ENCODE measurements at places on chromosomes 13 and 19. TPM values are rescaled to one million over a fixed set of nuclear protein-coding genes. Genes with fewer than 3 reads are reported as not detected.

PSG11 gene
- total RNA-seq, result 0.13 TPM

GRCh38 chr19:29741776-29742175 lies 26.7 kb upstream of the C19orf12 start:
- no peak for DNase-seq

CTXN1 gene
- total RNA-seq, result 2.9 TPM

DNA sequence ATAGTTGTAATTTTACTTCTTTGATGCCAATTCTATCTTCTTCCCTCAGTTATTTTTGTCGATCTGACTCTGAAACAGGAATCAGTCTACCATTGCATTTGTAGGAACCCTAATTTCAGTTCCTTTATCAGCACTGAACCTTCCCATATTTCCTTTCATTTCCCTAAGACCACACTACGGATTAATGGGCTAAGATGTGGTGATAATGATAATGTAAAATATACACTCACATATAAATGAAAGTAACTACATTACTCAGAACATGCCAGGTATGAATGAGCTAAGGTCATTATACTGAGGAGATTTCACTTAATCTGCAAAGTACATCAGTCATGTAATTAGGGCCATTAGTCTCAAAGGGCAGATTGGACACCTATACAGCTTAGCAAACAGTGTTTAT lies 60.2 kb upstream of the RFC3 start:
- no peak for DNase-seq

TPGS1 gene
- 31.9 TPM for total RNA-seq

DNA sequence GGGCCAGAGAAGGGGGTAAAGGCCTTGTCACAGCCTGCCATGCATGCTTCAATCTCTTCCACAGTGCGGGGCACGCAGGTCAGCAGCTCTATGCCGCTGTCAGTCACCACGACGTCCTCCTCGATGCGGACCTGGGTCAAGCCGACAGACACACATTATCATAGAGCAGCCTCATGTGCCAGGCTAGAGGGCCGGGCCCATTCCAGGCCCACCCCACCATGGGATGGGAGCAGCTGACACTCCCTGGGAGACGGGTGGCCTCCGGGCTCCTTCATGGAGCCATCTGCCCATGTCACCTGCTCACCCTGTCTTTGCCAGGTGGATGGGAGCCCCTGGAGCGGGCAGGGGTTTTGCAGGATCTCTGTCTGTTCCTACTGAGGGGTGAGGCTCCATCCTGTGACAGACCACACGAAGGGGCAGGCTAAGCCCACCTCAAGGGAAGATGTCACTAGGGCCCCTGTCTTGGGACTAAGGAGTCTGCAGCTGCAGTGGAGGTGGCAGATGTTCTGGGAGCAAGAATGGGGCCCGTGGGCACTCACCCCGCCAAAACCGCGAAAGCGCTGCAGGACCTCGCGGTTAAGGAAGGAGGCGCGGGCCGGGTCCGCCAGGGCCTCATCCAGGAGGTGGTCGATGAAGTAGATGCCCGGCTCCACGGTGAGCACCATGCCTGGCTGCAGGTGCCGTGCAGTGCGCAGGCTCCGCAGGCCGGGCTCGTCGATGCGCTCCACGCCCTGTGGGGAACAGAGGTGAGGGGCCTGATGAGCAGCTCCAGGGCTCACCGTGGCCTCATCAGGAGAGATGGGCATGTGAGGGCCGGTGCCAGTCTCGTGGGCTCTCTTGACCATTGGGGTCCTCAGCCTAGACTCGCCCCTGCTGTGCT lies 14.1 kb downstream of the CEBPG start:
- no peak for DNase-seq

- no peak for DNase-seq
Measured at GRCh38 chr19:47610902-47611301, 2.0 kb downstream of the BICRA start.

SERPINE3 gene
- total RNA-seq, result not detected

GRCh38 chr13:42894765-42895243 lies 97.2 kb downstream of the EPSTI1 start:
- DNase-seq, result peak; percentile 97

PSG7 gene
- total RNA-seq, result under 0.01 TPM

GRCh38 chr19:39943586-39943985 lies 9.2 kb upstream of the FCGBP start:
- no peak for DNase-seq

DNA sequence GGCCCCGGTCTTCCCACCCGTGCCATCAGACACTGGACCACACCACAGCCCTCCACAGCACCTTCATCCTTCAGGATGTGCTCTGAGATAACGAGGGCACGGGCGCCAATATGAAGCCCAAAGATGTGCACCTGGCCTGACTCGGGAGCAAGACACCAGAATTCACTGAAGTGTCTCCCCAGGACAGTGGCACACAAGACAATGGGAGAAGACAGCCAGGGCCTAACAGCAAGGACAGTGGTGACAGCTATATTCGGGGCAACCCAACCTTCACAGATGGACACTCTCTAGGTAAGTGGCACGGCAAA lies 7.2 kb downstream of the DDX39A start:
- no peak for DNase-seq

PTGIR gene
- total RNA-seq, result not detected

SLC35E1 gene
- 15.7 TPM for total RNA-seq

ZNF418 gene
- total RNA-seq, result 2.3 TPM

GRCh38 chr19:27780367-27781075 lies 1432.4 kb downstream of the UQCRFS1 start:
- no peak for DNase-seq

DNA sequence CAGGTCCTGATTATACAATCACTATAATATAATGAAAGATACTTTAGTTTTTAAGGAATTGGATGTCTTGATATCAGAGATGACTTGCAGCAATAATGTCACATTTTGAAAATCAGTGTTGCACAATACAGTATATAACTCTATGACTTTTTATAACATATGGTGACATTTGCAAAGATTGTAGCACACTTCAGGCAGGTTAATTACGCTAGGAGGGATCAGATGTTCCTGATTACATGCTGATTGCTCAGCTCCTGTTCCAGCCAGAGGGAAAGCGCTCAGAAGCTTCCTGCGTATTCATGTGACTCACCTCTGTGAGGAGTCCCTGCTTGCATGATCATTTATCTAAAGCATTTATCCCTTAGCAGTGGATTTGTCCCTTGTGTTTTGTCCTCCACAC lies 265.6 kb downstream of the GPC5 start:
- DNase-seq, result no peak

TSKS gene
- total RNA-seq, result not detected

DNA sequence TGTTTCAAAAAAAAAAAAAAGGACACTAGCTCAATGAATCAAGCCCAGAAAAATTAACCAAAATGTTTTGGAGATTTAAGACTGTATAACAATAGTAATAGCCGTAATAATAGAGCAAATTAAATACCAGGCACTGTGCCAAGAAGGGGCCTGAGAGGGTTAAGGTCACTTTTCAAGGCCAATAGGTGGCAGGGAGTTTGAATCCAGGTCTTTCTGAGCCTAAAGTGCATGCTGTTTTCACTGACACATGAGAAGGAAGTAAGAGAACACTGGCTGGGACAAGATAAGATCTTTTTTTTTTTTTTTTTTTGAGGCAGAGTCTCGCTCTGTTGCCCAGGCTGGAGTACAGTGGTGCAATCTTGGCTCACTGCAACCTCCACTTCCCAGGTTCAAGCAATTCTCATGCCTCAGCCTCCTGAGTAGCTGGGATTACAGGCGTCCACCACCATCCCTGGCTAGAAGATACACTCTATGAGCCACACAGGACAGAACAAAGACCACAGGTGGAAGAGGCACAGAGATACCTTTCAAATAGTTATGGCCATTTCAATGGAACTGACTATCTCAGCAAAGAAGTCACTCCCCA lies 7.7 kb downstream of the FFAR2 start:
- no peak for DNase-seq

DNA sequence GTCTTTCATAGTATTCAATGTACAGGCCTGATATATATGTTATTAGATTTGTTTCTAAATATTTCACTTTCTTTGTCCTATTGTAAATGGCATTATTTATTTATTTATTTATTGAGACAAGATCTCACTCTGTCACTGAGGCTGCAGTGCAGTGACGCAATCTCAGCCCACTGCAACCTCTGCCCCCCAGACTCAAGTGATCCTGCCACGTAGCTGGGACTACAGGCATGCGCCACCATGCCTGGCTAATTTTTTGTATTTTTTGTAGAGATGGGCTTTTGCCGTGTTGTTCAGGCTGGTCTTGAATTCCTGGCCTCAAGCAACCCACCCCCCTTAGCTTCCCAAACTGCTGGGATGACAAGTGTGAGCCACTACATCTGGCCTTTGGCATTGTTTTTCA lies 5.4 kb upstream of the GAS6 start:
- DNase-seq, result no peak

ZNF616 gene
- total RNA-seq, result 5.4 TPM

- DNase-seq, result no peak
Measured at GRCh38 chr13:79531542-79532254, 50.7 kb downstream of the NDFIP2 start.

GPR183 gene
- total RNA-seq, result 1.2 TPM

DNA sequence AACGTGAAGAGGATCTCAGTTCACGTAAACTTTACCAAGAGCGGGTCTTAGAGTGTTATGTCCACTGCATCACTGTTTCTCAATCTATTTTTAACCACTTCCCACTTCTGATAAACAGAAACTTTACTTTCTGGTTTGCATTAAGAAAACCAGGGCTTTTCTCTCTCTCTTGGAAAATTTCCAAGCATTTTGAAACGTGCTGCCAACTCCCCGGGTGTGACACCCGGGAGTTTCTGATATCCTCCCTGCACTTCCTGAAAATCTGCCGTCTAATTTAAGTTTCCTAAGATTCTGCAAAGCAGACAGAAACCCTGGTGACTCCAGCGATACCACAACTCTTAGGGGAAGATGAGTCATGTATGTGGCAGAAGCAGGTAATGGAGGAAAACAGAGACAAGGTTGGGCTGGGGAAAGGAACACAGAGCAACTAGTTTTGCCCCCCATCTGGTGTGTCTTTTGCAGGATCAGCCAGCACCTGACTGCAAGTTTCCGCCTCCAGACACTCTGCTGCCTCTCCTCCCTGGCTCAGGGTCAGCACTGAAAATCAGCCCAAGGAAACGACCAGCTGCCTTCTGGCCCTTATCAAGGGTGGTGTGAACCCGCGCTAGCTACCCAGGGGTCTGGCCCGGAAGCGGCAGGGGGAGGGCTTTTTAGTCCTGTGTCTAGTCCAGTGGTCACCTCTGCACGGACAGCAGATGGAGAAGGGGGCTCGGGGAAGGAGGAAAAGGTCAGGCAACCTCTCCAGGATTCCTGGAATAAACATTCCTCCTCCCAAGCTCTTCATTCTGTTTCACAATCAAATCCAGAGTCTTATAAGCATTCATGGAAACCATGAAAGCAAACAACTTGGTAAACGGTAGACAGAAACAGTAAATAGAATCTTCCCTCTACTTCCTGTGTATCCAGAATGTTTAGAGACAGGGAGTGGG lies 11.3 kb upstream of the FFAR2 start:
- DNase-seq, result peak; percentile 25

DNA sequence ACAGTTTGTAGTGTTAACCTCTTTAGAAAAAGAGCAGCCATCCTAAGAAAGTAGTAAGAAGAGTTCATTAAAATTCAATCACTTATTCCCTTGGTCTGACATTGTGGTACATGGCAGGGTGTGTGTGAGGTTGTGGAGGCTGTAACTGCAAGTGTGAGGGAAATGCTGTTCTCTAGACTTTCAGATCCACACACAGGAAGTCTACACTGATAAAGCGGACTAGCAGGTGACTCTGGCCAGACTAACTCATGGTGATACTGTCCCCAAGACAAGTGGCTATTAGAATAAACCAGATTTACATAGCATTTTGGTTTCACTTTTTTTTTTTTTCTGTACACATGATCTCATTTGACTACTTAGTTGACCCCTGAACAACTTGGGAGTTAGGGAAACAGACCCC lies 10.0 kb downstream of the MTIF3 start:
- no peak for DNase-seq

HSPBP1 gene
- 19.9 TPM for total RNA-seq

- no peak for DNase-seq
Measured at GRCh38 chr13:21544515-21544914, 59.5 kb downstream of the MICU2 start.

SPATA13 gene
- total RNA-seq, result 2.1 TPM

- no peak for DNase-seq
Measured at GRCh38 chr13:52104624-52105023, 24.2 kb downstream of the NEK5 start.

PDX1 gene
- total RNA-seq, result not detected

DNA sequence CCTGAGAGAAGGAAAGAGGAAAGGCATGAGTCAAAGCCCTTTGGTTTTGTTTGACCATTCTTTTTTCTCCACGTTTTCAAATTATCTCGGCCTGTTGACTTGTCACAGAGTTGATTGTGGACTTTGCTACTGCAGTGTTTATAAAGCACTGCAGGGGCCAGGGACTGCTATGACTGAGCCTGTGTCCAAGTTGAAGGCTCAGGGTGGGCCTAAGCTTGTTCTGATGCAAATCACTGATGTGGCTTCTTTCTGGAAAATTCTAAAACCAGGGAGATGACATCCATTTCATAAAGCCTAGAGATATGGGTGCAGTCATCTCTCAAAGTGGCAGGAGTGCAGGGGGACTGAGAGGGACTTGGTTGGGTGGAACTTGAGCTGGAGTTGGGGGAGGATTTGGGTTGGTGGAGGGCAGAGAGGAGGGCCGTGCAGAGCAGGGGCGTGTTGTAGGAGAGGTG lies 1.2 kb upstream of the CXCL17 start:
- DNase-seq, result no peak

- DNase-seq, result no peak
Measured at GRCh38 chr13:28448651-28449358, 46.1 kb downstream of the FLT1 start.

SGCG gene
- not detected for total RNA-seq

ZNF90 gene
- 0.63 TPM for total RNA-seq

TPTE2 gene
- not detected for total RNA-seq

DNA sequence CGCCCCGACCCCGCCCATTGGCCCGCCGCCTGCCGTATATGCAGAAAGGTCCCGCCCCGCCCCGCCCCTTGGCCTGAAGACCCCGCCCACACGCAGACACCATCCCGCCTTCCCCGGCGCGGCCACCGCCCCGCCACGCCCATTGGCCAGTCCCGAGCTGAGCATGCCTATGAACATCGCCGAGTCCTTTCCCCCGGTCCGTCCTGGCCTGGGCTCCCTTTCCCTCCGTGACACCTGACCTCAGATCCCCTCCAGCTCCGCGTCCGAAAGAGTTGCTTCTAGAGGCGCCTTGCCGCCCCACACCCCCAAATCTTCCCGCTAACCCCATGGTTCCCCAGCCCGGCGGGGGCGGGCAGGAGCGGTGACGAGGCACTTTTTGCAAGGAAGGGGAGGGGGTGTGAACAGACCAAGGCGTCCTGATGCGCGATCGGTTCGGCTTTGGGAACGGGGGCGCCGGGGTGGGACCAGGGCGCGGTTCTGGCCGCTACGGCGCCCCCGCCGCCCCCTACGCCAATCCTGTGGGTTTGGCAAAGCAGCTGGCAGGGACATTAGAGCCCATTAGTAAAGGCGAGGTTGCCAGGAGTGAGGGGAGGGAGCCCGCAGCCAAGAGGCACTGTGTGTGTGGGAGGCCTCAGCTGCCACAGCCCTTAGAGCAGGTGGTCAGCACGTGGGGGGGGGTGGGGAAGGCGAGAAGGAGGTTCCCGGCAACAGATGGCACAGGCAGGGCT lies 406 bp upstream of the NUMBL start:
- peak; percentile 55 for DNase-seq
